ENCODE measurements at places on chromosomes 12 and 14.

GRCh38 chr12:47131011-47131410 is 51.3 kb upstream of the AMIGO2 start:
- no peak for DNase-seq

DNA sequence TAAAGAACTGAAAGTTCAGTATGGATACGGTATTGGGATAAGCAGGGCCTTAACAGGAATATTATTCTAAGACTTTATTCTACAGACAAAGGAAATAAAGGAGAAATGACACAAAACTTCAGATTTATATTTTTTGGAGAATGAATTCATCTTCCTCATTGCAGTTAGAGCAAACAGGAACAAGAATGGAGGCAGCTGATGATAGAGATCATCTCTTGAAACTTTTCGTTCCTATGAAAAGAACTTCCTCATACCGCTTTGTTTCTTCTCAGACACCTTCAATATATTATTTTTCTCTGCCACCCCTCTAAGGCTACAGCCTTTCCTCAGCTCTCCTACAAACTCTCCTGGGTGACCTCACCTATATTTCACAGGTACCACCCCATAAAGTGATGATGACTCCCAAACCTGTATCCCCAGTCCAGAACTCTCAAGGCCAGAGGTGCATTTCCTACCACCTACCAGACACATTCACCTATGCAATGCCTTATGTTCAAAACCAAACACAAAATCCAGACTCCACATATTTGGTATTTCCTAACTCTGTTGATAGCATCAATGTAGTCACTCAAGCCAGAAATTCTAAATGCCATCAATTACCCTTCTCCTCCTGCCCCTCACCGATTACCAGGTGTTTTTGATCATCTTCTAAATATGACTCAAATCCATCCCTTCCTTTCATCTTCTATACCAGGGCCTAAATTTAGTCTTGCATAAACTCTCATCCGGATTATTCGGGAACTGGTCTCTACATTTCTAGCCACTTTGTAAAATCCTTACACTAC is 7.4 kb downstream of the MAP4K5 start:
- no peak for DNase-seq

DNA sequence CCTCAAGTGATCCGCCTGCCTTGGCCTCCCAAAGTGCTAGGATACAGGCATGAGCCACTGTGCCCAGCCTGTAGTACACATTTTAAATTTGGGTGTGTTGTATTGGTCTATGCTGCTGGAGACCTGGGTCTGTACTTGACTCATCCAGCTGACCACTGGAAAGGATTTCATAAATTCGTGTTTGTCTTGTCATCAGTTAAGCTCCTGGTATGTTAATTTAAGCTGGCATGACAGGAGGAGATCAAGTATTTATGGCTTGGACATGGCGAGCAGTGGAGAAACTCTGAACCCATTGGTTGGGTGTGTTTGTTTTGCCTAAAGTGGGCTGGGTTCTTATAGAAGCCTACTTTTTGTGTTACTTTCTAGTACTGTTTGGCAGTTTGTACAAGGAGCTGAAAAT is 24.2 kb downstream of the YY1 start:
- DNase-seq, result no peak

DNA sequence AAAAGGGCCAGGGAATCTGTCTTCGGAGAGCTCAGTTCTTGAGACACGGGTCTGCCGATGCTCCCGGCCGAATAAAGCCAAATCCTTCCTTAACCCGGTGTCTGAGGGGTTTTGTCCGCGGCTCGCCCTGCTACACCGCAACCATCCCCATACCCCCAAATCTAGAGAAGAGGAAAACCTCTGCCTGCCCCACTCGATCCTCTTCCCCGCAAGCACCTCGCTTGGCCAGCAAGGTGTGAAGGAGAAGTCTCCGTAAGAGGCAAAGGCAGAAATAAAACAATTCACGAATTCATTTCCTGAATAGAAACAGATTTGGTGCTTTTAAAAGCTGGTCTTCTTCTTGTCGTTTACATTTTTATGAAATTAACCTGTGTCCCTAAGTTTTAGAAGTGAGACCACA is 67.3 kb upstream of the GALNT9 start:
- no peak for DNase-seq

- DNase-seq, result no peak
These were observed 528.4 kb upstream of the LMO3 start for GRCh38 chr12:17134315-17134714.

DNA sequence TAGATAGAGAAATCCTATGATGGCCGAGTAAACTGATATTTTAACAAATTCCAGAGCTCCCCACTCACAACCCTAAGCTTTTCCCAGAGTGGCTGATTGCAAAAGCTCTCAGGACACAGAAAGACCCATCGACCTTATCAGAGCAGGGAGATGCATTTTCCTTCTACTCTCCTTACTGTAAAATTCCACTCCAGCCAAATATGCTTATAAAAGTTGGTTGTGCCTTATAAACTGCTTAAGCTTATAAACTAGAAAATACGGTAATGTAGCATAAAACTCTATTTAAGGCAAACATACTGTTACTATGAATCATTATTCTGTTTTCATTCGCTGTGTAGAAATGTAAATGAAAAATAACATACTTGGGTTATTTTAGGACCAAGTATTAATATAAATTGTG is 41.6 kb upstream of the TRHDE start:
- no peak for DNase-seq

DNA sequence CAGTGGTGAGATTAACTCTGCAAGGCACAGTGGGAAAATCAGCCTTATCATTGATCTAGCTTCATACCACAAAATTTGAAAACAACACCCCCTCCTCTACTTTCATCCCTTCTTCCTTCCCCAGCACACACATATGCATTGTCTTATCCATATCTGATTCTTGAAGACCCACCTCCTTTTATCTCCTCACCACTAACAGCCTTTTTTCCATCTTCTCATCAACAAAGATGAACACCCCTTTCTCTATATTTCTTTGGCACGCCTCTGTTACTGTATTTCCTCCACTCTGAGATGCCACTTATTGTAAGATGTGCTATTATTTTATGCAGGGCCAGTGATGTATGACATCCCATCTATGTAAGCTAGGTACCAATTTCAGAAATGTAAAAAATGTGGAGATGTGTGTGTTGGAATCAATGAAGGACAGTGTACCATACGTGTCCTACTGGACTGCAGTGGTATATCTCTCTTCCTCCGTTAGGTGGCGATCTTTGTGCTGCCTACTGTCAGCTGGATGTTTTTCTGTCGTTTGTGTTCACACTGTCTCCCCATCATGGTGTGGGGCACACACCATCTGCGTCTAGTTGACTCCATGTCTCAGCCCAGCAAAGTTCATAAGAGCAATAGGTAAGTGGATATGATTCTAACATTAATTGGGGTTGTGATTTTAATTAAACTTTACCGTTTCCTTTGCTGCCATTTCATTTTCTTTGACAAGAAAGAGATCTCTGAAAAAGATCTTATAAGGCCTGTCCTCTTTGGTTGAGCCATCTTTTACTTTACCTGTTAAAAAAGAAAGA is 24.0 kb downstream of the CCDC38 start:
- DNase-seq, result no peak

GRCh38 chr12:48151103-48151771 is 6.1 kb downstream of the ASB8 start:
- DNase-seq, result no peak

GRCh38 chr12:93494096-93494495 is 26.8 kb downstream of the MRPL42 start:
- DNase-seq, result no peak

DNA sequence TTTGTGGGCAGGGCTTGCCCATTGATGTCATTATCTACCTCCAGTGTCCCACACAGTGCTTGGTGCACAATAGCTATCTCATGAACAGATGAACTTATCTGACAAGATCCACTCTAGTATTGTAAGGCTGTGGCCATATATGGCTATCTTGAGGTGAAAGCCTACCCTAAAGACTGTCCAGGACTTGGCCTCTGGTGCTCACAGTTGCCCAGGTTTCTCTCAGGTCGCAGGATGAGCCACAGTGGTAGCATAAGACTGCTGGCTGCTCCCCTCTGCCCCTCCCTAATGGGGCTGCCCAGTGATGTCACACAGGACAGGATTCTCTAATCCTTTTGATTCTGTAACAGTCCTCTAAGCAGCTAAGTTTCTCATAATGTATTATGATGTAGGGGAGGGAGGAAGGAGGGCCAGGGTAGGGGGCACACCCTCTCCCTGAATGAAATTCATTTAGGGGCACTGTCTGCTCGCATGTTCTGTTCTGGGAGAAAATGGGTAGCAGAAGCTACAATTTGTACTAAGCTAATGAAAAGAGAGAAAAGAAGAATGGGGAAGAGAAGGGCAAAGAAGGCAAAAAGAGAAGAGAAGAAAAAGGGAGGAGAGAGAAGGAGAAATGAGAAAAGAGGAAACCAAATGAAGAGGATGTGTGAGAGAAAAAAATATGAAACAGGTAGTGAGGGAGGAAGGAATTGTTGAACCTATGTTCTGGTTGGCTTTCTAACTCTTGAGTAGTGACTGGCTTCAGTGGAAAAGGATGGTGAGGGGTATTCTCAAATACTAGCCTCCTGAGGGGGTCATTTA is 3.4 kb upstream of the PPM1A start:
- DNase-seq, result no peak

DNA sequence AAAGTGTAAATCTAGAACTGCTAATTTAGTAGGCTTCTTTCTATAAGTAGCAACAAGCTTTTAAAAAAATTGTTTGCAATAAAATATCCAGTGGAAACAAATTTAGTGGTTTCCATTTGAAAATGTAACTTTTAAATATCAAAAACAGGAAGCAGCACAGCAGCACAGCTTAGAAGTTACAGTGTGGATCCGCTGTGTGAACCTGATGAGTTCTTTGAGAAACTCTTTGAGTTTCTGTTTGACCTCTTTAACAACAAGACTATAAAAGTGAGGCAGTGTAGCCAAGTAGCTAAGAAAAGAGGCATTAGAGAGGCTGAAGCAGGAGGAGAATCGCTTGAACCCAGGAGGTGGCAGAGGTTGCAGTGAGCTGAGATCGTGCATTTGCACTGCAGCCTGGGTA is 178.3 kb downstream of the NAV3 start:
- DNase-seq, result no peak

DNA sequence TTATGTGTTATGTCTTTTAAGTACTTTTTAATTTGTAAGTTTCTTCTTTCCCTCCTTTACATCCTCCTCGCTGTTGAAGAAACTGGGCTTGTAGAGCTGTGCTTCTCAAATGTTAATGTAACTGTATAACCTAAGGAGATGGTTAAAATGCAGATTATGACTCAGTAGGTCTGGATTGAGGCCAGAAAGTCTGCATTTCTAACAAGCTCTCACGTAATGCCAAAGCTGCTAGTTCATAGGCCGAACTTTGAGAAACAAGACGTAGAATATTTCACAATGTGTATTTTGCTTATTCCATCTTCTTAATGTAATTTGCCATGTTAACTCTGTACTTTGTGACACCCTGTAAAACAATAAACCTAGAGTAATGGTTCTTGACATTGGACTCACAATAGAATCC is 193.3 kb upstream of the SYT1 start:
- no peak for DNase-seq

DNA sequence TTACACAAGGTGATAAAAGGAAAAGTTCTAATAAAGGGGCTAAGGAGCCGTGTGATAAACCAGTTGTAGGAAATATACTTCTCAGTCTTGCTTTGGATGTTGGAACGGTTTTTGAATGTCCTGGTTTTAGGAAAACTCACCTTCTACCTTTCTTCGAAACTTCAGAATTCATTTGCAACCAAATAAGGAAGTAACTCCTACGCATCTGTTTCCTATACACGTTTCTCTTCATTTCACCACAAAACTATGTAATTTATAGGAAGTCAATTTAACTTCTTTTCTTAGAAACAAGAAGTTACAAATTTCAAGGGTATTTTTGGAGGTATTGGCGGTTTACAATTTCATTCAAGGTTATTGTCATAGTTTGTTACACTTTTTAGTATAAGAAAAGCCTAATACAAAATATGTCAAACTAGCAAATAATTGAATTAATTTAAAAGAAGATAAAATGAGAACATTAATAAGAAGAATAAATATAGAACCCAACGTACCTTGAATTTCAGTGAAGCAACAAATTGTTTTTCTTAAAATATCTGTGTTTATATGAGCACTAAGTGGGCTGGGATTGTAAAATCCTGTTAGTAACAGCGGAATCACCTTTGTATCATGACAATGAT is 33.2 kb upstream of the CD69 start:
- DNase-seq, result no peak

DNA sequence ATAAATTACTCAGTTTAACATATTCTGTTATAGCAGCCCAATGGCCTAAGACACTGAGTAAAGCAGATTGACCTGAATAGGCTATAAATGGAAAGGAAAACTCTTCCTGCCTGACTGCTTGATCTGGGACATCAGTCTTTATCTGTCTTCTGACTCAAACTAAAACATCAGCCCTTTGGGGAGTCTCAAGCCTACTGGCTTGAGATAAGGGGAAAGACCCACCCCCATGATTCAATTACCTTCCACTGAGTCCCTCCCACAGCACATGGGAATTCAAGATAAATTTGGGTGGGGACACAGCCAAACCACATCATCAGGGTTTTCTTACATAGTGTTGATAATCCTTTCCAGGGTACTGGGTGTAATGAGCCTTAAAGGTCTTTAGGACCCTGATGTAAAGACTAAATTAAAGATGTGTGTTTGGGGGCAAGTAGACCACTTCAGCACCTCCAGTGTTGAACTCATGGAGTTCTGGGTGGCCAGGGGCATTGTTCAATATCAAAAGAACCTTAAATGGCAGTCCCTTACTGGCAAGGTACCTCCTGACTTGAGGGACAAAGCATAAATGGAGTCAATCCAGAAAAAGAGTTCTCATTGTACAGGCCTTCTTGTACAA is 67.8 kb downstream of the TSHR start:
- no peak for DNase-seq

- no peak for DNase-seq
These were observed 81.6 kb downstream of the ADGRD1 start for GRCh38 chr12:131035245-131035681.

- no peak for DNase-seq
These were observed 278.1 kb upstream of the FAR2 start for GRCh38 chr12:28870839-28871440.

- DNase-seq, result no peak
These were observed 35.1 kb upstream of the RPL10L start for GRCh38 chr14:46686652-46687051.

DNA sequence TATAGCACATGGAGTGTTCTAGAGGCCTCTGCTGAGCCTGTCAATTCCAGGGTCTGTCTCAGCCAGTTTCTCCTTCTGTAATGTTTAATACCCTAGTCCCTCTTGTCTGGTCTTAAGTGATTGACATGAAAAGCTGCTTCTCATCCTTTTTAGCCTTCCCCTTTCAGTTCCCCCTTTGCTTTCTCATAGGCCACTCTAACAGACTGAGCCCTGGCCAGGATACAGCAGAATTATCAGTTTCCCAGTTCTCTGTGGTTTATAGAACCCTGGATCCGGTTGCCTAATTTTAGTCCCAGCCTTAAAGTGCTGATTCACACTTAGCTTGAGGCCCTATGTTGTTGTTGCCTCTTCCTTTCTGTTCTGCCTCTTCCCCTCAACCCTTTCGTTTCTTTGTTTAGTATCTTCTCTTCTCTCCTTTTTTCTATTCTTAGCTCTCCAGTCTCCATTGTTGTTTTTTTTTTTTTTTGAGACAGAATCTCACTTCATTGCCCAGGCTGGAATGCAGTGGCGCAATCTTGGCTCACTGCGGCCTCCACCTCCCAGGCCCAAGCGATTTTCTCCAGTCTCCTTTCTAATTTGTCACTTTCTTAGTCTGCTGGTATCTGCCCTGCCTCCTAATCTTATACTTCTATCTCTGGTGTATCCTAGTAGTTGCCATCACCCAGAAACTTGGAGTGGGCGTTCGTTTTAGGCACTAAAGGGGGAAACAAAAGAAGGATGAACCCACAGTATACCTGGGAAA is 2.9 kb upstream of the BIN2 start:
- DNase-seq, result no peak

- DNase-seq, result no peak
These were observed 791.5 kb downstream of the MED13L start for GRCh38 chr12:115485967-115486366.

GRCh38 chr12:2925322-2925995 is 33.7 kb upstream of the TEAD4 start:
- no peak for DNase-seq
